ENCODE measurements at places on chromosomes 2 and 18.

DNA sequence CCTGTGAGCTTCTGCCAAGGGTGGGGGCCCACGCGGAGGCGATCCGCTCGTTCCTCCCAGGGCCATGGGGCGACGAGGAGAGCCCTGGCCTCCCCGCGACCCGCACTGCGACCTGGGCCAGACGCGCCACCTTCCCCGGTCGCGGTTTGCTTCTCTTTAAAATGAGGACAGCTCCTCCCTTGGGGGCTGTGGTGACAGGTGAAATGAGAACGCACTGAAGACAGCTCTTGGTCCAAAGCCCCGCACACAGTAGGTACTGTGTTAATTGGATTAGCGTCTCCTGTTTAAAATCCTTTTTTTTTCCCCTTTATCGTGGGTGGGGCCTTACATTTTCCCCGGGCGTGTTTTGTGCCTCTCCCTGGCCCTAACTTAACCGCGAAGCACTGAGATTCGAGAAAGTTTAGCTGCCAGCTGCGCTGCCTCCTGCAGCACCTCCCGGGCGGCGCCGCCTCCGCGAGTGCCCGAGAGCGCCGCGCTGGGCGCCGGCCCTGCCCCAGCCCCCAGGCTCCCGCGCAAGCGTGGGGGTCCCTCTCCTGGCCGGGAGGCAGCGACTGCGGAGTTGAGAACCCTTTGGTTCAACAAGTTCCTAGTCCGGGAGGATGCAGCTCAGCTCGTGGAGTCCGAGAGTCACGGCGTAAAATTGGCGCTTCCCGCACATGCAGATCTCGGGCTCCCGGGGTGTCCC lies 1.1 kb downstream of the HPCAL1 start:
- no peak for DNase-seq

- no peak for DNase-seq
Observed at GRCh38 chr2:73260338-73260984, 23.8 kb downstream of the FBXO41 start.

- DNase-seq = no peak
Observed at GRCh38 chr2:159381574-159381973, 95.1 kb upstream of the WDSUB1 start.

DNA sequence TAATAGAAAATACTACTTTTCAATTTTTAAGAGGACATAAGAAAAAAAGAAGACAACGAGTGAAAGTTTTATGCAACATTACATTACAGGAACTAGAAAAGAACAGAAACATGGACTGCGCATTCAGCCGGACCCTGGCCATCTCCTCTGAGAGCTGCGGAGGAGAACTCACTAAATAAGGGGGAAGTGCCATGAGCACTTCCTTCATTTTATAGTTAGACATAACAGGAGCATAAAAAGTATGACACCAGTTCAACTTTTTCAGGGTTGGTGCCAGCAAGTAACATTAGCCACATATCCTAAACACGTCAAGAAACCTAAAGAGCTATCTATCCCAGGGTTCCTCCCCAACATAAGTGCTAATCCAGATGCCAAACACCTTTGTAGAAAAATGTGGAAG lies 78.0 kb upstream of the SERTAD2 start:
- no peak for DNase-seq

GRCh38 chr2:64128943-64129391 lies 15.3 kb downstream of the PELI1 start:
- DNase-seq = no peak

DNA sequence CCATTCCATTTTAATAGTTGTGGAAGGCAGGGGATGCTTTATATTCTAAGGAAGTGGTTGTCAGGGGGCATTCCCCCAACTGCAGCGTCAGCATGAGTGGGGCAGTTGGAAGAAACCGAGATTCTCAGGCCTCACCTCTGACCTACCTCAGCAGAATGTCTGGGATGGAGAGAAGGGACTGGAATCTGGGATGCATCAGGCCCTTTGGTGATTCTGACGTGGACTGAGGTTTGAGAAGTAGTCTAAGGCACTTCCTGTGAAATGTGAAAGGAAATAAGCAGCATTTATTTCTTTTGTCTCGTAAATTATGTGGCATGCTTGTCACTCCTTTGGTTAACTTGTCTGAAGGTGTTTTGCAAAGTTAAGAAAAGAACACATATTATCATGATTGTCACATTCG lies 540.7 kb upstream of the NETO1 start:
- DNase-seq = no peak

DNA sequence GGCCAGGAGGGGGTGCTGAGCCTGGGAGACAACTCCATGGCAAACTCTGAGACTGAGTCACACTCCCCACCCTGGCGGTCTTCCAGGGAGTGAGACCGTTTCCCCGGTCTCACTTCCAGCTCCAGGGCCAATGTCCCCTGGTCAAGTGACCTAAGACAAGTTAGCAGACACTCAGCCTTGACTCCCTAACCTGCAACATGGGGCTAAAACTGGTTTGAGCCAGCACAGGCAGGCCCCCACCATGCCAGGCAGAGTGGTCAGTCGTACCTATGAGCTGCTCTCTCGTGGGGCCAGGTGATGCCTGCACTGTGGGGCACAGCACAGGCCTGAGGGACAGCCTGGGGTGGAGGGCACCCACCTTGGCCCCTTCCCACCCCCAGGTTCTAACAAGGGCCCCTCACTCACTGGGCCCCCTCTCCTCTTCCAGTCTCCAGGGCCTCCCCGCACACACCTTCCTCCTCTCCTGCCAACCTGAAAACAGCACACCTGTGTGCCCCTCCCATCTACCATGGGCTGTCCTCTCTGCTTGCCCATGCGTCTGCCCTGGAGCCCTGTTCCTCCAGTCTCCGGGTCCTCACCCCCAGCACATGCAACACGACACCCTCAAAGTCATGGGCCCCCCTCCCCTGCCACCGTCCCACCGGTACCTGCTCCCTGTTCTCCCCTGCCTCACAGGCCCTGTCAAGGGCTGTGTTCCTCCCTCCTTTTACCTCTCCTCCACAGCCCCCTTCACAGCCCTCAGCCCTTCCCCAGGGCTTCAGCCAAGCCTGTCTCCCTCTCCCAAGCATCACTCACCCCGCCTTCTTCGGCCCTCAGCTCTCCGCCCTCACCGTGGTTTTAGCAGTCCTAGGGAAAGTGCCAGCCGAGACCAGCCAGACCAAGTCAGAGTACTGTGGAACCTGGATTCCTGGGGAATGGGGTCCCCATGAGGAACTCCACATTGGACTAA lies 1.6 kb downstream of the GPR17 start:
- DNase-seq = no peak
